NCI-H2081 (cell line): ENCODE measurements at places on chromosomes 6 and 20.

GRCh38 chr20:11651138-11651537, 266.6 kb upstream of the BTBD3 start:
- DNase-seq: no peak

GRCh38 chr6:3873051-3873450, 23.9 kb downstream of the FAM50B start:
- no peak for DNase-seq

GRCh38 chr20:22574545-22575086, 9.8 kb downstream of the FOXA2 start:
- peak; percentile 82 for DNase-seq

DNA sequence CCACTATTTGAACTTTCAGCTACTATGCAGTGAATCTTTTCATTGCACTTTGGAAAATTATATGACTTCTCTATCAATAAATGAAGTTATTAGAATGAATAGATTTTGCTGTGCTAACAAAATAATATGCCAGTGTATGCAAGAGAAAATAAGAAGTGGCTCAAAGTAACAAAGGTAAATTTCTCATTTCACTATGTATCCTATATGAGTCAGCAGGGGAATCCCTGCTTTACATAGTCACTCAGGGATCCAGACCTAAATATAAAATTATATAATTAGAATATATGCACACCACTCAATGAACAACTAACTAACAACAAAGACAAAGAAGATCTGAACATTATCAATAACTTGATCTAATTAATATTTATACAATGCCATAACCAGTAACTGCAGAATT, 390.8 kb upstream of the IRAK1BP1 start:
- no peak for DNase-seq
